ENCODE measurements at places on chromosomes 13 and 19. TPM values are rescaled to one million over a fixed set of nuclear protein-coding genes. Genes with fewer than 3 reads are reported as not detected.

- peaks cover 3% of the 10 kb centered on the region for H3K4me1 ChIP-seq
- H3K27ac ChIP-seq = no peak overlapping the region
- no peak for DNase-seq
- H3K27me3 ChIP-seq = no peaks in the 10 kb centered on the region
- H3K36me3 ChIP-seq = no peaks in the 10 kb centered on the region
Measured at GRCh38 chr19:37902668-37903067, 3.7 kb downstream of the WDR87 start.

- no peak overlapping the region for H3K27ac ChIP-seq
- no peak overlapping the region for H3K4me3 ChIP-seq
- H3K4me1 ChIP-seq = no peaks in the 10 kb centered on the region
- no peaks in the 10 kb centered on the region for H3K27me3 ChIP-seq
- DNase-seq = peak; percentile 60
Measured at GRCh38 chr19:7970716-7971448, 27.4 kb upstream of the TIMM44 start.

DNA sequence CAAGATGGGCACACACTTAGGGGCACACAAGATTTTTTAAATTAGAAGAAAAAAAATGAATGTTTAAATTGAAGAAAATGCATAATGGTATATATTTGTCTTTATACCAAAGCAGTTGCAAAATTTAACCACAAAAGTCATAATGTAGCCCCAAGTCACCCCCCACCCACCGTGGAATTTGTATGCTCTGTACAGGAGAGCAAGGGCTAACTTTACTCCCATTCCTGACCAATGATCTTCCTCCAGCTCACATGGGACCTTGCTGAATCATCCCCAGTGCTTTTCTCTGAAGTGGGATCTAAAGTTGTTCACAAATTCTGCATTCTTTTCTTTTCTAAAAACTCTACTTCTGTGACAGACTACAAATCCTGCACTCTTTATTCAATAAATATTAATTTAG is 597.0 kb downstream of the UQCRFS1 start:
- no peak overlapping the region for H3K4me3 ChIP-seq
- H3K4me1 ChIP-seq = no peaks in the 10 kb centered on the region
- DNase-seq = no peak
- no peak overlapping the region for H3K27ac ChIP-seq

GRCh38 chr13:44917589-44918325 is 71.5 kb downstream of the NUFIP1 start:
- no peak overlapping the region for H3K4me3 ChIP-seq
- H3K27me3 ChIP-seq = no peaks in the 10 kb centered on the region
- peak; percentile 96 for DNase-seq
- H3K4me1 ChIP-seq = no peaks in the 10 kb centered on the region
- no peak overlapping the region for H3K27ac ChIP-seq
- no peaks in the 10 kb centered on the region for H3K36me3 ChIP-seq

GRCh38 chr19:17128403-17128802 is 52.8 kb downstream of the MYO9B start:
- DNase-seq = no peak
- no peak overlapping the region for H3K4me3 ChIP-seq
- H3K36me3 ChIP-seq = peaks cover 4% of the 10 kb centered on the region
- no peaks in the 10 kb centered on the region for H3K27me3 ChIP-seq
- H3K4me1 ChIP-seq = peaks cover 36% of the 10 kb centered on the region

DNA sequence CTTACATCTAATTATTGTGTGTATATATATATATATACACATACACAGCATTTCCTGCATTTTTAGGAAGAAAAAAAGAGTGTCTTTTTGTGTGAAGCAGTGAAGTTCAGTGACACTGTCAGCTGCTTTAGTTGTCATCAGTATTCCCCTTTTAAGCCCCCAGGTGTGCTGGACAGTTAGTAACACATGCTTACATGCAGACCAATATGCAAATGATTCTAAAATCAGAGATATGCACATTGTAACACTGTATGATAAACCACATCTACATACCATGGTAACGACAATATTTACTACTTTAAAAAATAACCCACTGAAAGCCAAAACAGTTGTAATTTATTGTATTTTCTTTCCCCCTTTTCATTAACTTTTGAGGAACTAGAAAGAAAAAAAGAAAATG is 16.8 kb downstream of the LHFPL6 start:
- no peak overlapping the region for H3K4me3 ChIP-seq
- peaks cover 54% of the 10 kb centered on the region for H3K4me1 ChIP-seq
- no peaks in the 10 kb centered on the region for H3K27me3 ChIP-seq
- no peak overlapping the region for H3K27ac ChIP-seq
- H3K36me3 ChIP-seq = no peaks in the 10 kb centered on the region

DNA sequence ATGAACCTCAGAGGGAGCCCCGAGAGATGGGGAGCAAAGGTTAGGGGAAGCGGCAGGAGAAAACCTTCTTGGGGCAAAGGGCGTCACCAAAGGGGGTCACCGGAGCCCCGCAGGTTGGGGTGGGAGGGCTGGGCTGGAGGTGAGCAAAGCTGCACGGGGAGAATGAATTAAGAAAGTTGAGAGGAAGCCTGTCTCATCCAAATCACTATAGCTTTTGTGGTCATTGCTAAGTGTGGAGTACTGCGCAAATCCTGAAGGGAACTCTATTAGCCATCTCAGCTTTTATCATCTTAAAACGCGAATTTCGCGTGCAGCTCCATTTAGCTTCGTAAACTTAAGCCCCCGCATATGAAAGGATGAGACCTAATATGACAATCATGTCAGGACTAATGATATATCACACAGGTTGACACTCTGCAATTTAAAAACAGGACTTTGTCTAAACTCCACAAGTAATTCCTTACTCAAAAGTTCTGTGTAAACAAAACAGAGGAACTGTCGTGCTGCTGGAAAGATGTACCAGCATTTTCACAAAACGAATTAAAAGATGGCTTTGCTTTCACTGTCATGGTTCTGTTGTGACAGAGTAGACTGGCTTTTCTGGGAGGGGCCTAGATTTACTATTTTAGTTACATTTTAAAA is 631 bp downstream of the LACC1 start:
- peaks cover 36% of the 10 kb centered on the region for H3K4me1 ChIP-seq
- peak overlapping the region; percentile 88 for H3K27ac ChIP-seq

GRCh38 chr19:32895384-32895783 is 25.8 kb upstream of the SLC7A9 start:
- H3K4me1 ChIP-seq = no peaks in the 10 kb centered on the region
- H3K4me3 ChIP-seq = no peak overlapping the region
- peaks cover 30% of the 10 kb centered on the region for H3K36me3 ChIP-seq
- H3K27ac ChIP-seq = no peak overlapping the region
- H3K27me3 ChIP-seq = no peaks in the 10 kb centered on the region

DNA sequence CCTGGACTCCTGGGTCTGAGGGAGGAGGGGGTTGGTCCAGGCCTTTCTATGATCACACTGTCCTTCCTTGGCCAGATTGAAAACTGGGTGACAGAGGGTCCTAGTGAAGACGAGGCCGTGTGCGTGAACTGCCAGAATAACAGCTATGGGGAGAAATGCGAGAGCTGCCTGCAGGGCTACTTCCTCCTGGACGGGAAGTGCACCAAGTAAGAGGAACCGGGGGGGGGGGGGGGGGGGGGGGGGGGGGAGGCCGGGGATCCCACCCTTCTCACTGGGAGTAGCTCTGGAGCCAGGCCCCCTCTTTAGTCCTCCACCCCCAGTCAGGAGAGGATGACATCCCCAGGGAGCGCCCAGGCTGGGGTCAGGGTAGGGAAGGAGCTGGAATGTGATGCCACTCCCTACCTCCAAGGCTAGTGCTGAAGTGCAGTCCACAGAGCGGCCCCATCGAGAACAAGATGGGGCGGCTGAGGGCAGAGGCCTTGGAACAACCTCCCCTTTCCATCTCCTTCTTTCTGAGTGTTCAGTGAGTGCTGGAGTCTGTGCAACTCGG is 19.4 kb downstream of the CNFN start:
- H3K27ac ChIP-seq = no peak overlapping the region
- DNase-seq = no peak
- peaks cover 12% of the 10 kb centered on the region for H3K4me1 ChIP-seq
- H3K36me3 ChIP-seq = peaks cover 13% of the 10 kb centered on the region
- H3K4me3 ChIP-seq = no peak overlapping the region

GRCh38 chr13:109383683-109384082 is 402.7 kb downstream of the IRS2 start:
- H3K4me1 ChIP-seq = peaks cover 52% of the 10 kb centered on the region
- H3K4me3 ChIP-seq = no peak overlapping the region
- no peak for DNase-seq
- H3K36me3 ChIP-seq = no peaks in the 10 kb centered on the region

DNA sequence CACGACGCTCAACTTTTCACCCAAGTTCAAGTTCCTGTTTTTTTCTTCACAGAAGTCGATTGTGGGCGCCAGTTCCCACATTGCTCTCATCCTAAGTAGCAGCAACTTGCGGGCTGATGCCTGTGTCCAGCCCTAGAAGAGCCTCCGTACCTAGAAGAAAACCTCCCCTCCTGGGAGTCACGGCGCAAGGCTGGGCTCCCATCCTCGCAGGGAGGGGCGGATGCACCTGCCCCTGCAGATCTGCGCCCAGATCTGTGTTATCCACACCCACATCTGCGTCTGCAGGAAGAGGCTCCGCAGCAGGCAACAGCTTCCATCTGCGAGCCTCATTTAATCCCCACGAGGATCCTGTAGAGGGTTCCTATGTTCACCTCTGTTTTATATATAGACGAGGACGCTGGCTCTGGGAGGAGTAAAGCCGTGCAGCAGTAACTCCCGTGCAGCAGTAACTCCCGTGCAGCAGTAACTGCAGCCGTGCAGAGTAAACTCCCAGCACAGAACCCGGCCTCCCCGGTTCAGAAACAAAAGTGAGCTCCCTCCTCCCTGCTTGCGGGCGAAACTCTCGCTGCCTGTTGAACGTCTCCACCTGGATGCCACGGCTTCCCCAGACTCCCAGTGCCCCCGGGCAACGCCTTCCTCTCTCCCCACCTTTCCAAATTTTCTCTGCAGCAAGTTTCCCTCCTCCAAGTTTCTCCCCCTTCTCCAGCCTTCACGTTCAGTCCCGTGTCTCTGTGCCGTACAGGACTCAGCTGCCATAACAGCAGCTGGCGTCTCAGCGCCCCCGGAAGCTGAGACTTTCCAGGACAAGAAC is 23.5 kb upstream of the LAIR1 start:
- H3K27me3 ChIP-seq = peaks cover 35% of the 10 kb centered on the region
- H3K4me3 ChIP-seq = peak overlapping the region; percentile 47
- H3K36me3 ChIP-seq = no peaks in the 10 kb centered on the region
- H3K4me1 ChIP-seq = no peaks in the 10 kb centered on the region
- H3K27ac ChIP-seq = no peak overlapping the region

DNA sequence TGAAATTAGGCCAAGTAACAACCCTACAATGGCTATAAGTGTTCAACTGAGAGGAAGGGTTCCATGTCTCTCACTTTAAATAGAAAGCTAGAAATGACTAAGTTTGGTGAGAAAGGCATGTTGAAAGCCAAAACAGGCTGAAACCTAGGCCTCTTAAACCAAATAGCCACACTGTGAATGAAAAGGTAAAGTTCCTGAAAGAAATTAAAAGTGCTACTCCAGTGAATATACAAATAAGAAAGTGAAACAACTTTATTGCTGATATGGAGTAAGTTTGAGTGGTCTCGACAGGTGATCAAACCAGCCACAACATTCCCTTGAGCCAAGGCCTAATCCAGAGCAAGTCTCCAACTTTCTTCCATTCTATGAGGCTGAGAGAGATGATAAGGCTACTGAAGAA is 209.6 kb downstream of the KLF12 start:
- no peak overlapping the region for H3K27ac ChIP-seq
- H3K4me1 ChIP-seq = peaks cover 11% of the 10 kb centered on the region
- peaks cover 5% of the 10 kb centered on the region for H3K36me3 ChIP-seq
- no peaks in the 10 kb centered on the region for H3K27me3 ChIP-seq
- H3K4me3 ChIP-seq = no peak overlapping the region

- H3K36me3 ChIP-seq = peaks cover 3% of the 10 kb centered on the region
- H3K4me3 ChIP-seq = no peak overlapping the region
- peaks cover 9% of the 10 kb centered on the region for H3K27me3 ChIP-seq
- DNase-seq = no peak
- H3K4me1 ChIP-seq = peaks cover 10% of the 10 kb centered on the region
Measured at GRCh38 chr13:42420304-42420703, 148.4 kb downstream of the AKAP11 start.

- H3K27me3 ChIP-seq = no peaks in the 10 kb centered on the region
- no peak overlapping the region for H3K4me3 ChIP-seq
- H3K36me3 ChIP-seq = peaks cover 2% of the 10 kb centered on the region
- peaks cover 4% of the 10 kb centered on the region for H3K4me1 ChIP-seq
- DNase-seq = no peak
Measured at GRCh38 chr13:44188257-44188656, 185.4 kb upstream of the SERP2 start.

GRCh38 chr13:32086791-32087441 is 55.3 kb downstream of the FRY start:
- H3K4me1 ChIP-seq = peaks cover 33% of the 10 kb centered on the region
- H3K27ac ChIP-seq = no peak overlapping the region
- H3K36me3 ChIP-seq = peaks cover 17% of the 10 kb centered on the region
- DNase-seq = no peak
- no peaks in the 10 kb centered on the region for H3K27me3 ChIP-seq

DNA sequence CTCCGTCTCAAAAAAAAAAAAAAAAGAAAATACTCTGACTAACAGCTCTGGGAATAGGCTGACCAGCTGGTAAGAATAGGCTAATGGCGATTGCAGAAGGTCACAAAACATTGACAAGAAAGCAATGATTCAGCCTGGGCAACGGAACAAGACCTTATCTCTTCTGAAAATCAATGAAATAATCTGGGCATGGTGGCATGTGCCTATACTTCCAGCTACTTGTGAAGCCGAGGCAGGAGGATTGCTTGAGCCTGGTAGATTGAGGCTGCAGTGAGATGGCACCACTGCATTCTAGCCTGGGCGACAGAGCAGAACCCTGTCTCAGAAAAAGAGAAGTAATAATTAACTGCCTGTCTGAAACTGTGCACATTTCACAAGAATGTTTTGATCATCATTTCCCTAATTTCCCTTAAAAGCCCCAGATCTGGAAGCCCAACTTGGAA is 18.8 kb upstream of the MTRF1 start:
- no peak for DNase-seq
- no peak overlapping the region for H3K27ac ChIP-seq

DNA sequence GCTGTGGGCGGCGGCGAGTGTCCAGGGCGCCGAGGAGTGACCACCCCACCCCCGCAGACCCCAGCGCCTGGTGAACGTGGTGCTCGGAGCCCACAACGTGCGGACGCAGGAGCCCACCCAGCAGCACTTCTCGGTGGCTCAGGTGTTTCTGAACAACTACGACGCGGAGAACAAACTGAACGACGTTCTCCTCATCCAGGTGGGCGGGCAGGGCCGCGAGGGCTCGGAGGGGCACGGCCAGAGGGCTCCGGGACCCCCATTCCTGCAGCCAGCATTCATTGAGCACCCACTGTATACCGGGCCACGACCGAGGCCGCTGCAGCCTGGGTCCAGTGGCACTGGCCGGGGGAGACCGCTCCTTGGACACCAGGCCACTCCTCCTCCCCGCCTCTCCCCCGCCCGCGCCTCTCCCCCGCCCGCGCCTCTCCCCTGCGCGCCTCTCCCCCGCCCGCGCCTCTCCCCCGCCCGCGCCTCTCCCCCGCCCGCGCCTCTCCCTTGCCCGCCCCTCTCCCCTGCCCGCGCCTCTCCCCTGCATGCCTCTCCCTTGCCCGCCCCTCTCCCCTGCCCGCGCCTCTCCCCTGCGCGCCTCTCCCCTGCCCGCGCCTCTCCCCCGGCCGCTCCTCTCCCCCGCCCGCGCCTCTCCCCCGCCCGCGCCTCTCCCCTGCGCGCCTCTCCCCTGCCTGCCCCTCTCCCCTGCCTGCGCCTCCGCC is 3.2 kb downstream of the PRTN3 start:
- no peak for DNase-seq
- peaks cover 15% of the 10 kb centered on the region for H3K27me3 ChIP-seq
- H3K27ac ChIP-seq = no peak overlapping the region

USHBP1 gene
- total RNA-seq = not detected

CRX gene
- not detected for total RNA-seq

KCTD15 gene
- 60.7 TPM for total RNA-seq

KCNN4 gene
- 3.3 TPM for total RNA-seq

RNF225 gene
- total RNA-seq = not detected

NKPD1 gene
- 0.13 TPM for total RNA-seq

HCST gene
- 0.50 TPM for total RNA-seq

PRTN3 gene
- total RNA-seq = not detected

OR7D2 gene
- 0.33 TPM for total RNA-seq

MCF2L gene
- 6.7 TPM for total RNA-seq

ZSCAN4 gene
- not detected for total RNA-seq
